ENCODE measurements at places on chromosomes 5 and 9. TPM values are rescaled to one million over a fixed set of nuclear protein-coding genes. Genes with fewer than 3 reads are reported as not detected.

DNA sequence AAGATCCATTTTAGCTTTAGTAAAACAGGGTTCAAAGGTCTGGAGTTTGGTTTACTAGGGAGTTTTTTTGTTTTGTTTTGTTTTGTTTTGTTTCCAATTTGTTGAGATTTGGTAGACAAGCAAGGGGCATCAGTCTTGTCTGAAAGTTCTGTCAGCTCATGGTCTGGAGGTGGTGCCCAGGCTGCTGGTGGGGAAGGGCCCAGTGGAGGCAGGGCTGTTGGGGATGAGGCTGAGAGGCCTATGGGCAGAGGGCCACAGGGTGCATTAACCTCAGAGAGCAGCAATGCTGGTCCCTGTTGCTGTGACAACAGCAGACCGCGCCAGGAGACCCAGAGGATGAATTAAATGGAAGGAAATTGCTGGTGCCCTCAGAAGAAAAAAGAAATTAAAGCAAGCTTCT lies 174.5 kb downstream of the FGF1 start:
- DNase-seq = no peak

DNA sequence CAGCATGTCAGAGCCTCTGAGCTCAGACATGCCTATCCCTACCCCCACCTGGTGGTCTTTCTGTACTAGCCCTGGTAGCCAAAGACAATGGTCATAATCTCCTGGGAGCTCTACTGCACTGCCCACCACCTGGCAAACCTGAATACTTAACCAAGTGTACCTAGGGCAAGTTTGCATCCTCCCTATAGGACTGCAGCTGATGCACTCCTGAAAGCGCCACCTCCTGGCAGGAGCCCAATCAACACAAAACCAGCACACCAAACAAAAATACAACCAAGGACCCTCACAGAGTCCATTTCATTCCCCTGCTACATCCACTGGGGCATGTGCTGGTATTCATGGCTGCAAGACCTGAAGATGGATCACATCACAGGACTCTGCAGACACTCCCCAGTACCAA lies 14.8 kb upstream of the FAM174A start:
- DNase-seq = no peak

Gene GCNT4
- total RNA-seq = 0.67 TPM

Gene ANKRD18B
- total RNA-seq = 3.5 TPM

DNA sequence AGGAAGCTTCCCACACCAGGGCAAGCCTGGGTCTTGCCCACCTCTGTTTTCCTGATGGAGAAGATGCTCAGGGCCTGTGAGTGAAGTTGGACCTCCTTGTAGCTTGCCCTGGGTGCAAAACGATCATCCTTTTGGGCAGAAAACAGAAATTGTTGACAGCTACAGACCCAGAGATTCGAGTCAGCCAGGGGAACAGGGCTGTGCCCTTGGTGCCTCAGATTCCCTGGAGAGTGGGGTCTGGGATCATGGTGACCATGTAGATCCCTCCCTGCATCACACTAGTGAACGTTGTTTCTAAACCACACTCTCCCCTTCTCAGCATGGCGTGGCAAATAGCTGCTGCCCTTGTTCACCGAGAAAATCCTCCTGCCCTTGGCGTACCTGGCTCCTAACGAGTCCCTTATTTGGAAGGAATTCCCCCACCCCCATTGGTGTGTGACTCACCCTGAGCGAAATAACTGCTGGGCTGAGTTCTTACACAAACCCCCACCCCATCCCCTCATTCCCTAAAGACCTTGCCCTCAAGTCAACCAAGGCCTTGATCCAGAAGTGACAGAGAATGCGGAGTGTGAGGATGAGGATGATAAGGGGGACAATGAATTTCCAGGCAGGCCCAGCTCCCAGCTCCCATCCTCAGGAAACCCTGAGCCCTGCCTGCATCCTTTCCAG lies 1.1 kb upstream of the DCANP1 start:
- DNase-seq = no peak

Gene ADCY2
- not detected for total RNA-seq

DNA sequence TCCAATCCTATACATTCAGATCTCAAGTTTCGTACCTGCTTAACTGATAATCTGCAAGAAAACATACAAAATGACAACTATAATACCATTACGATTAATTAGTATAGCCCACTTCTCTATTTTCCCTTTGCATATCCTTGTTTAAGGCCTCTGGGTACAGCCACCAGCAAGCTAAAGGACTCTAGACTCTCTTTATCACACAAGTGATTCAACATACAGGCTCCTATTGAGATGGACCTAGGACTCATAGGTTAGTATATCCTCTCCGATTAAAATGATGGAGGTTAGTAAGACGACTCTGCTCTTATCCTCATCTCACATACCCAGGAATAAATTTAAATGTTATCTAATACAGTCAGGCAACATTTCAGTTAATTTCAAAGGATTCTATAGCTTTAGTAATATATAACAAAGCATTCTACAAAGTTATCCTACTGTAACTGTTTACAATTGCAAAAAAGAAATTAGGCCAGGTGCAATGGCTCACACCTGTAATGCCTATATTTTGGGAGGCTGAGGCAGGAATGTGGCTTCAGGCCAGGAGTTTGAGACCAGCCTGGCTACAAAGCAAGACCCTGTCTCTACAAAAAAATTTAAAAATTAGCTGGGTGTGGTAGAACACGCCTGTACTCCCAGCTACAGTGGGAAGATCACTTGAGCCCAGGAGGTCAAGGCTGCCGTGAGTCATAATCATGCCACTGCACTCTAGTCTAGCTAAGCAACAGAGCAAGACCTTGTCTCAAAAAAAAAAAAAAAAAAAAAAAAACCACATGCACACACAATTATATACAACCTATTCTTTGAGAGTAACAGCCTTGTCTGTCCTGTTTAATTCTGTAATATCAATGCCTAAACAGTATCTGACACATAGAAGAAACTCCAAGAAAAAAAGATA lies 15.4 kb downstream of the HAUS6 start:
- no peak for DNase-seq

DNA sequence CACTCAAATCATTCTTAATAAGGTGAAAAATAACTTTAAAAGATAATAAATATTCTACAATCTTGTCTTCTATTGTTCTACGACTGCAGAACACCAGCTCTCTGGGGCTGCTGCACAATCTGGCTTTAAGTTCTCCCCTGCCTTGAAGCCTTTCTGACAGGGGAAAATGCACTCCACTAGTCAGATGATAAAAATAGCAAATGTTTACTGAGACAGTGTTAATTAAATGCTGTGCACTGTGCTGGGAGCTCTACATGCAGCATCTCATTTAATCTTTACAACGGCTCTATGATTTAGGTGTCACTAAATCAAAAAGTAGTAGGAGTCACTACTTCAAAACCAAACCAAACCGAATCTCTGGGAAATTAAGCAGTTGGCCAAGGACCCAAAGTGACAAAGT lies 132.7 kb downstream of the SLIT3 start:
- no peak for DNase-seq

All from activated T-helper 1 cell treated with anti-CD3 and anti-CD28 coated beads, Interleukin-12 subunit alpha, Interleukin-12 subunit beta, Interleukin-2, Interleukin-4 antibody, amounts not matched to agents 30 ng/mL and 10 ng/mL and 1 ng/mL, durations not matched to agents 14 hours and 24 hours and 36 hours (primary cell).